ENCODE measurements at places on chromosomes 13 and 19. TPM values are rescaled to one million over a fixed set of nuclear protein-coding genes. Genes with fewer than 3 reads are reported as not detected.
A peak's percentile ranks its signal among the peaks of the same experiment; 100 is the strongest.

DNA sequence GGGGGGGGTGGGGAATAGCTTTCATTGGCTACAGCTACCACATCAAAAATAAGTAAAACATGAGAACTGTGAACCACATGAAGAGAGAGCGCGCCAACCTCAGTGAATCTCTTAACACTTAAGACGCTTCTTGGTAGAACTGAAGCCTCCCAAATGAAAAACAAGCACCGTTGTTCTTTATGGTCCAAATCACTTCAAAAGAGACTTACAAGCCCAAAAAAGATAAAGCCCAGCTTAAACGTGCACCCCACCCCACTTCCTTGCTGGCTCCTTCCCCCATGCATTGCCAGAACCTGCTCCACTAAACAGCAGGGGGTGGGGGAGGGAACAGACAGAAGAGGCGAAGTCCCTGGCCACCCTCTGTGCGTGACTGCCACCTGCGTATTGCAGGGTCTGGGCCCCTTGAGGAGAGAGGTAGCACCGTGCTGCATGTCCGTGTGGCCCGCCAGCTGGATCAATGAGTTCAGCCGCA lies 479.1 kb downstream of the FOXO1 start:
- peaks cover 15% of the 10 kb centered on the region for H3K4me1 ChIP-seq
- H3K27me3 ChIP-seq, result no peaks in the 10 kb centered on the region
- no peaks in the 10 kb centered on the region for H3K36me3 ChIP-seq
- H3K4me3 ChIP-seq, result no peak overlapping the region
- H3K27ac ChIP-seq, result no peak overlapping the region

- H3K4me3 ChIP-seq, result no peak overlapping the region
- H3K27ac ChIP-seq, result no peak overlapping the region
- H3K36me3 ChIP-seq, result no peaks in the 10 kb centered on the region
- H3K27me3 ChIP-seq, result peaks cover 60% of the 10 kb centered on the region
- peak; percentile 51 for DNase-seq
- peaks cover 5% of the 10 kb centered on the region for H3K4me1 ChIP-seq
Measured at GRCh38 chr19:47445937-47446402, 25.7 kb downstream of the SLC8A2 start.

DNA sequence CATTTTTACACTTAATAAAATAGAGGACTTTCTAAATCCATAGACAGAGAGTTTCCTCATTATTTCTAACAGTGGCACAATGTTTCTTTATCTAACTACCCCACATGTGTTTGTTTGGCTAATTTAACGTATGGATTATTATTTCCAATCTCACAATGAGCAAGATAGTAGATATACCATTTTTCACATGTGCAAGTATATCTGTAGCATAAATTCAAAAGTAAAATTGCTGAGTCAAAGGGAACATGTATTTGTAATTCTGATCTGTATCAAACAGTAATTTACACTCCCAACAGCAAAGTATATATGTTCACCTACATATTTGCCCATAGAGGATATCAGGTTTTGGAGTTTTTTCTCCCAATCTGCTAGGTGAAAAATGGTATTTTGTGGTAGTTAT lies 18.3 kb downstream of the MAST1 start:
- no peaks in the 10 kb centered on the region for H3K27me3 ChIP-seq
- no peak overlapping the region for H3K27ac ChIP-seq
- no peaks in the 10 kb centered on the region for H3K4me1 ChIP-seq
- H3K36me3 ChIP-seq, result no peaks in the 10 kb centered on the region
- no peak for DNase-seq

- no peak overlapping the region for H3K4me3 ChIP-seq
- H3K27ac ChIP-seq, result no peak overlapping the region
- H3K27me3 ChIP-seq, result no peaks in the 10 kb centered on the region
Measured at GRCh38 chr13:100148422-100148821, 59.5 kb downstream of the PCCA start.

GRCh38 chr19:31347828-31348392 lies 1.3 kb downstream of the TSHZ3 start:
- DNase-seq, result no peak
- H3K4me3 ChIP-seq, result peak overlapping the region; percentile 100
- H3K27ac ChIP-seq, result no peak overlapping the region
- no peaks in the 10 kb centered on the region for H3K36me3 ChIP-seq
- H3K4me1 ChIP-seq, result peaks cover 30% of the 10 kb centered on the region

DNA sequence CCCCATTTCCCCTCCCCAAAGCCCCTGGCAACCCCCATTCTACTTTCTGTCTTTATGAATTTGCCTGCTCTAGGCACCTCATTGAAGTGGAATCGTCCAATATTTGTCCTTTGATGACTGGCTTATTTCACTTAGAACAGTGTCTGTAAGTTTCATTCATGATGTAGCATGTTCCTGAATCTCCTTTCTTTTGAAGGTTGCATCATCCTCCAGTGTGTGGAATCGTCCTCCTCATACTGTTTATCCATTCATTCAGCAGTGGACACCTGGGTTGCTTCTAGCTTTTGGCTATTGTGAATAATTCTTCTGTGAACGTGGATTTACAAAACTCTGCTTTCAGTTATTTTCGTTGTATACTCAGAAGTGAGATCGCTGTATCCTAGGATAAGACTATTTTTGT lies 161.2 kb upstream of the RNF113B start:
- no peak overlapping the region for H3K4me3 ChIP-seq
- H3K27ac ChIP-seq, result no peak overlapping the region
- no peaks in the 10 kb centered on the region for H3K27me3 ChIP-seq

KLF1 gene
- 0.83 TPM for total RNA-seq

NECTIN2 gene
- total RNA-seq, result 97.7 TPM

Data from adrenal gland (tissue), 19 donors.